ENCODE measurements at places on chromosomes 4 and X. TPM values are rescaled to one million over a fixed set of nuclear protein-coding genes. Genes with fewer than 3 reads are reported as not detected.

Gene SPATA4
- total RNA-seq = 4.1 TPM

Gene ADAD1
- not detected for total RNA-seq

GRCh38 chr4:146051223-146051622 is 112.6 kb upstream of the ZNF827 start:
- no peak for DNase-seq
- H3K4me1 ChIP-seq = no peaks in the 10 kb centered on the region
- H3K27ac ChIP-seq = no peak overlapping the region
- no peak overlapping the region for H3K4me3 ChIP-seq

GRCh38 chr4:53924333-53925049 is 139.9 kb downstream of the CHIC2 start:
- no peak overlapping the region for H3K4me3 ChIP-seq
- peaks cover 4% of the 10 kb centered on the region for H3K4me1 ChIP-seq
- DNase-seq = no peak
- no peaks in the 10 kb centered on the region for H3K36me3 ChIP-seq
- H3K27me3 ChIP-seq = no peaks in the 10 kb centered on the region
- H3K27ac ChIP-seq = no peak overlapping the region

DNA sequence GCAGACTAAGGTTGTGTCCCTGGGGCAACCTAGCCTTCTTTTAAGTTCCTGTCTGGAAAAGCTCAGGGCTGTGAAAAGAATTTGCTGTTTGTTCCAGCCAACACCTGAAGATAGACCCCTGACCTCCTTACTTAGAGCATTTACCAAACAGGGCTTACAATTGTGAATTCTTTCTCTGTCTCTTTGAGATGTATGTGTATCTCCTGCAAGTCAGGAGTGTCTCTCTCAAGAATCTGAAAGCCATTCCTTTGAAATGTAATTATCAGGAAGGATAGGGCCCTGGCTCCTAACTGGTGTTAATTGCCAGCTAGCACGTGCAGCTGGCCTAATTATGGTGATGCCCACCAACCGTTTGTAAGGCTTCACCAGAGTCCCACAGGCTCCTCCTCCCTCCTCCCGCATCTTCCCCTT is 18.2 kb downstream of the CCNG2 start:
- DNase-seq = no peak
- no peaks in the 10 kb centered on the region for H3K27me3 ChIP-seq
- H3K27ac ChIP-seq = no peak overlapping the region
- H3K4me1 ChIP-seq = no peaks in the 10 kb centered on the region
- no peak overlapping the region for H3K4me3 ChIP-seq

DNA sequence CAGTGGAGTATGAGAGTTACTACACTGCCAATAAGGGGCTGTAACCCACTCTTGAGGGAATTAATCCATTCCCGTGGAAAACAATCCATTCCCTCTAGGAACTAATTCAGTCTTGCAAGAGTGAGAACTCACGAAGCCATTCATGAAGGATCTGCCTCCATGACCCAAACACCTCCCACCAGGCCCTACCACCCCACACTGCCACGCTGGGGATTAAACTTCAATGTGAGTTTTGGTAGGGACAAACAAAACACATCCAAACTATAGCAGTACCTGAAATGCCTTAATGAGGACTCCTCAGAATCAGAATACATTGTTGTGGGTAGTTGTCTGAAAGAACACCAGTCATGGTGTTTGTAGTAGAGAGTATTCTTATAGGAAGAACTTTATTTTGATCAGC is 19.2 kb downstream of the PAGE4 start:
- H3K4me3 ChIP-seq = no peak overlapping the region
- DNase-seq = no peak
- no peak overlapping the region for H3K27ac ChIP-seq
- no peaks in the 10 kb centered on the region for H3K27me3 ChIP-seq

DNA sequence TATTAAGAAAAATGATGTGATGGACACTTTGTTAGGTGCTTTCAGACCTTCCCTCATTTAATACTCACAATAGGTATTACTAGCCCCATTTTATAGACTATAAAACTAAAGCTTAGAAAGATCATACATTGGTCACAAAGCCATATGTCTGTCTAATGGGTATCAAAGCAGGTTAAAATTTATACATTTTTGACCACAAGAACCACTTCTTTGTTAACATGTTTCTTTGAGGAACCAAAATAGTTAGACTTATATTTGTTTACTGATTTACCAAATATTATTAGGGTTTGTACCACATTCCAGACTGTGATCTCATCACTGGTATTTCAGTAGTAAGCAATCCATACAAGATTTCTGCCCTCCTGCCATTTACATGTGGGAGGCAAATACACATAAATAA is 363.3 kb downstream of the NAF1 start:
- no peak overlapping the region for H3K27ac ChIP-seq
- H3K27me3 ChIP-seq = no peaks in the 10 kb centered on the region
- H3K4me3 ChIP-seq = no peak overlapping the region

- H3K4me1 ChIP-seq = peaks cover 53% of the 10 kb centered on the region
- H3K27ac ChIP-seq = peak overlapping the region; percentile 13
- H3K27me3 ChIP-seq = peaks cover 15% of the 10 kb centered on the region
- no peak overlapping the region for H3K4me3 ChIP-seq
These were observed 35.1 kb downstream of the FHL1 start for GRCh38 chrX:136182414-136182813.

DNA sequence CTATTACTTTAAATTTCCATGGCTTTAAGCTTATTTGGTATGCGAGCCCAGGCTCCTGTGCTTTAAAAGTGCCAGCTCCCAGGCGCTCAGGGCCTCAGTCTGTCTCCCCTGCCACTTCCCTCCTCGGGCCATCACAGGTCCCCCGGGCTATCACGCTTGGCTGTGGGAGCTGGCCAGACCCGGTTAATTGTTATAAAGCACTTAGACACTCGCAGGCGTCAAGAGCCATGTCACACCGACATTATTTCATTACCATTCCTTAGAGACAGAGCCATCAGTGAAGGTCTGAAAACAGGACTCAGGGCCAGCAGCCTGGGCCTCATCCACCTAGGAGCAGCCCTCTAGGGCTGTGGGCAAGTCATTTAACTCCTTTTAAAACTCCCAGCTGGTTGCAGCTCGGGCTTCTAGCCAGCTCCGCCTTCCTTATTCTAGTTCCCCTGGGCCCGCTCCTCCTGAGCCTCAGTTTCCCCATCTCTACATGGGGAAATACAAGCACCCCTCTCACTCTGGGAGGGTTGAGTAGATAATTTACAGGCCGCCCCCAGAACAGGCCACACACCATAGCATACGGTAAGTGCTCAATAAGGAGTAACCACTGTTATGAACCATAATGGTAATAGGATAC is 99.0 kb downstream of the HMX1 start:
- H3K27ac ChIP-seq = no peak overlapping the region
- DNase-seq = no peak
- no peaks in the 10 kb centered on the region for H3K27me3 ChIP-seq
- no peaks in the 10 kb centered on the region for H3K4me1 ChIP-seq

- H3K27ac ChIP-seq = no peak overlapping the region
- no peak overlapping the region for H3K4me3 ChIP-seq
- no peaks in the 10 kb centered on the region for H3K36me3 ChIP-seq
- no peaks in the 10 kb centered on the region for H3K27me3 ChIP-seq
These were observed 59.1 kb downstream of the GALNT7 start for GRCh38 chr4:173227756-173228155.

DNA sequence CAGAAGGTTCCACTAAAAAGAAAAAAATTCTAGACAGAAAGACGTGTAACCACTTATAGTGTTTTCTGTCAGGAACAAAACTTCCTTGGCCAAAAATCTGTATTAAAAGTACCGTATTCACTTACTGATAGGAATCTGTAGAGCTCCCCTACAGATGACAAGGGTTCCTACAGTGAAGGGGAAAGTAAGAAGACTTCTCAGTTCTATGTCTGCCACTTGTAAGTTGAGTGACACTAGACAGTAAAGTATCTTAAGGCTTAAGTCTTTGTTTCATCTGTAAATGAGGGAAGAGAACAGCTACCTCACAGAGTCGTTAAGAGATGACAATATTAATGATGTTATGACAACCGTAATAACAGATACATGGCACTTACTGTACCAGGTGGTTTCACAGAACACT is 3.3 kb downstream of the COQ2 start:
- H3K27me3 ChIP-seq = no peaks in the 10 kb centered on the region
- H3K4me3 ChIP-seq = no peak overlapping the region
- H3K27ac ChIP-seq = no peak overlapping the region

GRCh38 chr4:146238107-146238506 is 23.8 kb downstream of the REELD1 start:
- no peaks in the 10 kb centered on the region for H3K36me3 ChIP-seq
- H3K27me3 ChIP-seq = no peaks in the 10 kb centered on the region
- no peak for DNase-seq
- peaks cover 19% of the 10 kb centered on the region for H3K4me1 ChIP-seq
- H3K27ac ChIP-seq = no peak overlapping the region

- H3K4me1 ChIP-seq = peaks cover 10% of the 10 kb centered on the region
- H3K4me3 ChIP-seq = peak overlapping the region; percentile 70
- H3K27me3 ChIP-seq = no peaks in the 10 kb centered on the region
- H3K36me3 ChIP-seq = no peaks in the 10 kb centered on the region
- peak overlapping the region; percentile 85 for H3K27ac ChIP-seq
These were observed 1.1 kb downstream of the OGT start for GRCh38 chrX:71533851-71534561.

DNA sequence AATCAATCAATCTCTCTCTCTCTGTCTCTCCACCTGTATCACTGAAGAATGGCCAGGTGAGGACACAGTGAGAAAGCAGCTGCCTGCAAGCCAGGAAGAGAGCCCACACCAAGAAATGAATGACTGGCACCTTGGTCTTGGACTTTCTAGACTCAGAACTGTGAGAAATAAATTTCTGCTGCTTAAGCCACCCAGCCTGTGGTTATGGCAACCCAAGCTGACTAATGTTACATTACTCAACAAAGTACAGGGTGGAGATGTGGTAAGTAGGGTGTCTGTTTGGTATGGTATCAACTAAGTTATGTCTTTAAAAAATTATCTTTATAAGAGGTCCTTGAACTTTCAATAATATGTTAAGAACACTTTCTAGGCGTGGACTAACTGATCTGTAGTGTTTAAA is 159.3 kb downstream of the EPHA5 start:
- DNase-seq = no peak
- H3K4me3 ChIP-seq = no peak overlapping the region
- no peaks in the 10 kb centered on the region for H3K27me3 ChIP-seq
- no peak overlapping the region for H3K27ac ChIP-seq
- no peaks in the 10 kb centered on the region for H3K36me3 ChIP-seq

DNA sequence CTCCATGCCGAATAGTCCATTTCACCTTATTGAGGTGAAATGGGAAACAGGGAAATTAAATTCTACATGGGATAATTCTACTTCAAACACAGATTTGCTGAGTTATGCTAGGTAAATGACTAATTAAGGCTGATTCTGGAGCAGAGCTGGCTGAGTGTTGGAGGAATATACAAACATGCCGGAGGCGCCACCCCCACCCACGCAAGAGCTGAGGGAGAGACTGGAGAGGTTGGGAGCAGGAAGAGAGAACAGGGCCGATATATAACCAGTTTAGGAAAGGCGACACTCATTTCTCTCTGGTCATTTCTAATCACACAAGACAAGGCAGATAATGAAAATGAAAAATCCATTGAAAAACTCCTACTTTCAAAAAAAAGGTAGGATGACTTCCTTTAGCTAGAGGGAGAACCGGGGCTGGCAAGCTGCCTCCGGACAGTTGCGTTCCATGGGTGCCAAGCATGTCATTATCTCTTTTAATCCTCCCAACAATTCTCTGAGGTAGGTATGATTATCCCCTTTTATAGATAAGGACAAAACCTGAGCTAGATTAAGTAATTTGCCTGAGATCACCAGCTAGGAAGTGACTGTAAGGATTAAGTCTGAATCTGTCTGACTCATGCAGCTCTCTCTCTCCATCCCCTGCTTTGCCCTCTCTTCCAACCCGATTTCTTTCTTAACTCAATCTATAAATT is 27.6 kb upstream of the CFAP299 start:
- no peaks in the 10 kb centered on the region for H3K36me3 ChIP-seq
- no peak for DNase-seq
- no peak overlapping the region for H3K4me3 ChIP-seq
- no peaks in the 10 kb centered on the region for H3K4me1 ChIP-seq

DNA sequence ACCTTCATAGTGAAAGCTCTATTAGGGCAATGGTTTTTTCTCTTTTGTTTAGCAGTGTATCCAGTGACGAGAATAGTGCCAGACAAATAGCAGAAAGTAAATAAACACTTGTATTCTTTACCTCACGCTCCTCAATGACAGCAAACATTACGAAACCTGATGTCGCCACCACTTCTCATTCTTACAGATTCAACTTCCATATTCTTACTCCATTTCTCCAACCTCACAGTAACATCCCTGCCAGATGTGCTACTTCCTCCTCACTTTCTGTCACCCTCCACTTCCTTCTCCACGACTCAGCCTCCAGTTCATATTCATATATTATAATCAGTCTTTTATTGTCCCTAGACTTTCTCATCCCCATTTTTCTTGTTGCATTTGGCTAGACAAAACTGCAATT is 1956.2 kb upstream of the AGA start:
- H3K27ac ChIP-seq = no peak overlapping the region
- no peak overlapping the region for H3K4me3 ChIP-seq
- H3K36me3 ChIP-seq = no peaks in the 10 kb centered on the region
- no peak for DNase-seq
- H3K4me1 ChIP-seq = no peaks in the 10 kb centered on the region

DNA sequence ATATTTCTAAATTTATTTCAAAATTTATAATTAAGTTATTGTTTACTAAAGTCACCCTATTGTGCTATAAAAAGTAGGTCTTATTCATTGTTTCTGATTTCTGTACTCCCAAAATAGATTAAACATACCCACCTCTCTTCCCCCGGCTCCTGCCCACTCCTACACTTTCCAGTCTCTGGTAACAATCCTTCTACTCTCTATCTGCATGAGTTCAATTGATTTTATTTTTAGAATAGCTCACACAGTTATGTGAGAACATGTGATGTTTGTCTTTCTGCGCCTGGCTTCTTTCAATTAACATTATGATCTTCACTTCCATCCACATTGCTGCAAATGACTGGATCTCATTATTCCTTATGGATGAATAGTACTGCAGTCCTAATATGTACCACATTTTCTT is 269.3 kb downstream of the ACTRT1 start:
- H3K4me1 ChIP-seq = no peaks in the 10 kb centered on the region
- H3K27me3 ChIP-seq = no peaks in the 10 kb centered on the region
- no peaks in the 10 kb centered on the region for H3K36me3 ChIP-seq
- H3K4me3 ChIP-seq = no peak overlapping the region

Data from lung (tissue), 17 donors.